ENCODE measurements at places on chromosomes 2 and 18.
A peak's percentile ranks its signal among the peaks of the same experiment; 100 is the strongest.

- peak; percentile 79 for DNase-seq
Measured at GRCh38 chr2:216700088-216700567, 4.8 kb upstream of the IGFBP5 start.

DNA sequence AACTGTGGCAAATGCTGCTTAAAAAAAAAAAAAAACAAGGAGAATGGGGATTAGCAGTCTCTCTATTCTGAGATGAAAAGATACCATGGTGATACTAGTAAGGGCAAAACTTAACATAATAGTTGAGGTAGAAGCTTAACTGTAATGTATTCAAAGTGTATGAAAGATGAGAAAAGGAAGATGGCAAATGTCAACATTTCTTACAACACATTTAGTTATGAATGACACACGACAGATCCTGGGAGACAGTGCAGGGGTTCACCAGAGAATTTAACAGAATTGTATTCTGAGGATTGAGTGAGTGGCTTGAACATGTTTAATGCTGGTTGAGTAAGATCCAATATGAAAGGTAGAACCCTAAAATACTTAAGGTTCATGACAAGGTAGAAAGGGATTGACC is 52.7 kb downstream of the CUL3 start:
- no peak for DNase-seq

DNA sequence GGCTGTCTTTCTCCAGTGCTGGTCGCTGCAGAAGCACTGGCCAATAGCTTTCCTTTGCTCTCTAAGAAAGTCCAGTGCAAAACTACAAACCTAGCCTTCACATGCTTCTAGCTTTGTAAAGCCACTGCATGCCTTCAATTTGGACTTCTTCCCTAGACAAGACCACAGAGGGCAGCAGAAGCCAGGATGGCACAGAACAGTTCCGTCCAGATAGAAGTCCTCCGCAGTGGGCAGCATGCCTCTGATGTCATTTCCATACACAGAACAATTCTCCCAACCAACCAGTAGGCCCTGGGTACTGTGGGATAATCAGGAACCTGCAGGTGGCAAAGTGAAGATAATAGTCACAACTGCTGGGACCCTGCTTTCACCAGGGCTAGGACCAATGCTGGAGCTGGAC is 3.3 kb downstream of the ST6GAL2 start:
- no peak for DNase-seq

DNA sequence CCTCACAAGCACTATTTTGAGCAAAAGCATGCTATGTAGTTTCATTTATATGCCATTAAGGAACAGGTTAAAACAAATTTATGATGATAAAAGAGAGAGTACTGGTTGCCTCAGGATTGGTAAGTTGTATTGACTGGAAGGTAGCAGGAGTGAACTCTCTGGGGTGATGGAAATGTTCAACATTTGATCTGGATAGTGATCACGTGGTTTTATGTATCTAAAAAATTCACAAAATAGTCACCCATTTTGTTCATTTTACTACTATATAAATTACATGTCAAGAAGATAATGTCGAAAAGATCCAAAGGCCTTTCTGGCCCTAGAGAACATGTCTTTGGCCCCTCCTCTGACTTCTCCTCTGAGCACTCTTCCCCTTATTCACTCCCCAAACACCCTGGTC is 10.4 kb upstream of the RAPGEF4 start:
- DNase-seq = no peak

DNA sequence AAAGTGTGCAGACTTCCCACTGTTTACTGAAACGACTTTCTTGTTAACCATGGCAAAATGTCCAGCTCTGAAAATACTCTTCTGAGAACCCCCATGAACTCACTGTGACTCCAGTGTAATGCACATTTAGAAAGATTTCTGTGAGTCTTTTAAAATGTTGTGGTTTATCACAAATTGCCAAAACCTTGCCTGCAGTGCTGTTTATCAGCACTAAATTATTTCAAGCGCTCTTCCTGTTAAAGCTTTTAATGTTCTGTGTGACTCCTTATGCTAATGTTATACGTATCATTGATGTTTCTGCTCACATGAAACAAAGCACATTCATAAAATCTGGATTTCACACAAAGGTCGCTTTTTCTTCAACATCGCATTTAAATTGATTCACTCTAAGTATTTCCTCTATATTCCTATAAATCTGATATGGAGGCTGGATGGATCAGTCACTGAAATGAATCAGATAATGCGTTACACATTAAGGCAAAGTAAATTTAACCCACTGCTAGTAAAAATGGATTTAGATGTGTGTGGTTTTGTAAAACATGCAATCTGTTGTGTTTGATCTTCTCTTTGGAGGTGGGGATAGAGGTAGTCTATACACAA is 521.2 kb downstream of the NYAP2 start:
- DNase-seq = peak; percentile 2

DNA sequence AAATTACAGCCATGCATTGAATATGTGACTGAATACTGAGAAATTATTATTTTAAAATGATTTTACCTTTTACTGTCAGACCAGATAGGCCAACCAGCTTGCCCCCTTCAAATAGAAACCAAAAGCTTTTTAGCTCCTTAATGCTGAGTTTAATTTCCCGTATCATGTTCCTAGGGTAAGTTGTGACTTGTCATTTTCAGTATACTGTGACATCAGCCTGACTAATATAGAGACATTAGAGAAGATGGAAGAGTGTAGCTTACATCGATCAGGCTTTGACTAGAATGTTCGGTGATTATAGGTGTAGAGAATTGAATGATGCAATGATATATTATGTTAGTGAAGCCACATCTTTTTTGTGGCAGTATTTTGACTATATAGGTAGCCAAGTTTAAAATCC is 50.6 kb upstream of the ZEB2 start:
- DNase-seq = no peak

DNA sequence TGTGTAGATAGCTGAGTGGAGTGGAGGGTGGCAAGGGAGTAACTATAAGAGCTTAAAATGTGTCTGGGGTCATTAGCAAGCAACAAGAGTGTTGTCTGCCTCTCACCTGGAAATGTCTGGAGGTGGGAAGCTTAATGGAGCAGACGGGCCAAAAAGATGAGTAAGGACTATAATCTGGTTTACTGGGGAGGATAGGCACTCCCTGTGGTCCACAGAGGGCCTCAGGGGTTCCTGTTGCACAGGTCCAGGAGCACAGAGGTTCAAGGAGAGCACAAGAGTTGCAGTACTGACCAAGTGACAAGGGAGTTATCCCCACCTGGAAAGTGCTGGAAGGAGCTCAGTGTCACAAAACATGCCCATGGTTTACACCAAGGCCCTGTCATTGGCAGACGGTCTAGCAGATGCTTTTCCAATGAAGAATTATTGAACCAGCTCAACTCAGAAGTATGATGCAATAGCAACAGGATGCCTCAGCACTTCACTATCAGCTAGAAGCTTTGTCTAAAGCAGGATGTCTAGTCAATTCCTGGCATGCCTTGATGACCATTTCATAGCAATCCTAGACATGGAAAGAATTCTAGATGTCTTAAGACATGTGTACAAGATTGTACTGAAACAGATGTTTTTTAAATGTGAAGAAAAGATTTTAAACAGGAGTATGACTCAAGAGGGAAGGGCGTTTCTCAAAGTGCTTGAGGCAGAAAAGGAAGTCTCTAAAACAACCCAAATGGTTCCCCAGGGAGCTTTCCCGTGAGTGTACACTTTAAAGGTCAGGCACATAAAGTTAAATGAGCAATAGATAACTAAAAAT is 62.9 kb upstream of the SERPINE2 start:
- peak; percentile 96 for DNase-seq

DNA sequence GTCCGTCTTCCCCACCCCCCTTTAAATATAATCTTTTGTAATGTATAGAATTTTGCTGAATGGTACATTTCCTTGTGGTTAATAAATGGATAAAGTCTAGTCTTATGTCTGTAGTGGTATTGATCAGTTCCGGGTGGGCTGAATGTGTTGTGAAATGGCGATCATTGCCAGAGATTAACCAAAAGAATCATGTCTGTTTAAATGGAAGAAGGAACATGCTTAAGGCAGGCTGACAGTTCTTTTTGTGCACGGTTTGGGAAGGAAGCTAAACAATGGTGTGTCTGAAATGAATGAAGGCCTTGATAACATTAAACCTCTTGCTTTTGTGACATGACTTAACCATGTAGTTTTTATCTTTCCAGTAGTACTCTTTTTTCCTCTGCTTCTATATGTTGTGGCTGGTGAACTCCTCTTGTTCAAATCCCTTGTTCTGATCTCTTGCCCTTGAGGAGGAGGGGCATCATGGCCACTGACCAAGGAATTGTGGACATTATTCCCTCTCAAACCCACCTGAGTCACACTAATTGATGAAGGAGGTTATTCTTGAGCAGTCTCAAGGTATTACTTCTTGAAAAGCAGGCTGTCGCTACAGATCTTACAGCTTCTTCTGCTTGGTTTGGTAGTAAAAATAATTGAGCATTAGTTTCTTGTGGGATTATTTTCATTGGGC is 1.7 kb downstream of the ACVR2A start:
- peak; percentile 56 for DNase-seq

DNA sequence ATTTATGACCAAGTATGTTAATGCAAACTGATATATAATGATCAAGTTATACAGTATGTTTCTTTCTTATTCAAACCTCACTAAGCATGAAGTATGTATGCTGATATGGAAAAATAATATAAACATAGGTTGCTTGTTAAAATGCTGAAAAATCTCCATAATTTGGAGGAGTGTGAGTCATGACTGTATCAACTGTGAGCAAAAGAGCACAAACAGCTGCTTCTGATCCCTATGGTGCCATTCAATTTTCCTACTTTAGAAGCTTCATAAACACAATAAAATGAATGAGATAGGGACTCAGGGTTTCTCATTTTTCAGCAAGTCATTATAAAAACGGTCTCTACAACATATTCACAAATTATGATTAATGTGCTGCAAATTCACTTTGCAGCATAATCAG is 129.9 kb upstream of the TFPI start:
- DNase-seq = no peak

DNA sequence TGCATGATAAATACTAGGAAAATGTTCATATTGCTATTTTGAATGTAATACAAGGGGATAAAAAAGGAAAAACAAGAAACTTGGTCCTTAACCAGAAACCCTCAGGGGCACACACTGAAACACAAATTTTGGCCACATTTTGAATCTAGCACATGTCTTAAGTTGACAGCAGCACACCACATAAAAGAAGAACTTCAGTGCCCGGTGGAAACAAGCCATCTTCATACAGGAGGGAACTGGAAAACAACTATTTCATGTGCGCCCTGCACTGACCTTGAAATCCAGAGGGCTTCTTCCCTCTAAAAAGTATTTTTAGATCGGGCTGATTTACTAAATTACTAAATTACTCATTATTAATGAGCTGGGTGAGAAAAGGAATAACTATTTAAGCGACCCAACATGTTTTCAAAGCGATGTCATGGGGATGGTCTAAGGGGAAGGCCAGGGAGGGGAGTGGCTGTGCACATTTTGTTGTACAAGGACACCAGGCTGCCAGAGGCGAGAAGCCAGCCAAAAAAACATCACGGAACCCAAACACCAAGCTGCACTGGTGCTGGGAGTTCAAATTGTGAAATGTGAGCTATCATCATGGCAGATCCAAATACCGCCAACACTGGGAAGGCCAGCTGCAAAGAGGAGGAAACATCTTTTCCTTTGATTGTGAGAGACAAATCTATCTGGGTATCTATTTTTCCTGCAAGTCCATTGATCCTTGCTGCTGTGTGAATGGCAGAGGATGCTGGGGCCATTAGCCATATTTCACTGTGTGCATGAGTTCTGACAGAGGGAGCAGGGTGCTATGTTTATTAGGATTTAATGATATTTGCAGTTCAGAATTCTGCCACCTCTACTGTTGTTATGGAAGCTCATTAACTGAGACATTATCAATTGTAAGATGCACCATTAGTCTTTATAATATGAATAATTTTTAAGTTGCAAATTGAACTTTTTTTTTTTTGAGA is 150.7 kb upstream of the LMAN1 start:
- no peak for DNase-seq
